Breast epithelium (tissue), 4 donors: ENCODE measurements at places on chromosomes 3 and 15.

- no peak for DNase-seq
These were observed 5.8 kb upstream of the TMEM41A start for GRCh38 chr3:185504636-185505035.

DNA sequence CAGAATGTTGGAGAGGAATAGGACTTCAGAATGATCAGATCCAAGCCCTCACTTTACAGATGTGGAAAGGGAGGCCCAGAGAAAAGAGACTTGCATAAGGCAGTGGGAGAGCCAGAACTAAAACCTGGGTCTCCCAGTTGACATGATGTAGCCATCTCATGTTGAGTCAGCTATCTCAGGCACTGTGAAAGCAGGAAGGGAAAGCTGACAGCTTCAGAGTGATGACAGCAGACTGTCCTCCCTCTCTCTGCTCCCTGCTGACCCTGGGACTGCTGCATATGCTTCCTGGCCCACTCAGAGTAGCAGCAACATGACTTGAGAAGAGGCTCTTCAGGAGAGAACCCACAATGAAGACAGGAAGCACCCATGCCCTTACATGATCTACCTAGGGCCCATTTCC, 14.7 kb downstream of the FHIT start:
- no peak for DNase-seq

- DNase-seq = no peak
These were observed 19.2 kb downstream of the EXOSC7 start for GRCh38 chr3:44995142-44995770.

GRCh38 chr3:125334675-125335560, 40.2 kb downstream of the ZNF148 start:
- DNase-seq = no peak

GRCh38 chr3:100586832-100587231, 22.6 kb upstream of the ADGRG7 start:
- DNase-seq = no peak

DNA sequence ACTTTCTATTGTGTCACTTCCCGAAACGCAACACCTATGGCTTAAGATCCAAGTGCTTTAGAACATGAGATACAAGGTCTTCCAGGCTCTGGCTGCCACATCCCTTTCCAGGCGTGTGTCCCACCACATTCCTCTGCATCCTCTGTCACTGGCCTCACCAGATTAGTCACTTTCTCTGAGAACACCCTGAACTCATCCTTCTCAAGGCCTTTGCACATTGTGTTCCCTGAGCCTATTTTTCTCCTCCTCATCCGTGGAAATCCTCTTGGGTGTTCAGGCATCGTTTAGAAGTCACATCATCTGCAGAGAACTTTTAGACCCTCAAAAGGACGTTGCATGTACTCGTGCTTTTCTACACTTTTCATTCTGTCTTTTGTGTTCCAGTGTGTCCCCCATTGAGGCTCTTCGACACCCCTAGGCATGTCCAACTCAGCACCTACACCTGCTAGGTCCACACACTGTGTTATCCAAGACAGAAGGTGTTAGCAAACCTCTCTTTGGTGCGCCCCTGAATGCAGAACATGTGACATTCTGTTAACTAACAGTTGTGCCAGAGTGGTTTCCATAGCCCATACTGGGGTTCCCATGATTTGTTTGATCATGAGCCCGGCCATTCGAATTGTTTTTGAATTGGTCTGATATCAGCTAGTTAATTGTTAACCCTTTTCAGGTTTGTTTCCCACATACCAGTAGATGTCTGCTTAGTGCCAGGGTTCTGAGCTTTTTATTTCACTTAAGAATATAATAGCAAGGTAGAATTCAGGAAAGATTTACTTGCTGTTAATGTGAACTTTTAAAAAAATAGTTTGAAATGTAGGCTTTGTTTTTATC, 67.2 kb downstream of the LPP start:
- DNase-seq = no peak

- DNase-seq = no peak
These were observed 675 bp upstream of the CYP11A1 start for GRCh38 chr15:74368121-74368520.

DNA sequence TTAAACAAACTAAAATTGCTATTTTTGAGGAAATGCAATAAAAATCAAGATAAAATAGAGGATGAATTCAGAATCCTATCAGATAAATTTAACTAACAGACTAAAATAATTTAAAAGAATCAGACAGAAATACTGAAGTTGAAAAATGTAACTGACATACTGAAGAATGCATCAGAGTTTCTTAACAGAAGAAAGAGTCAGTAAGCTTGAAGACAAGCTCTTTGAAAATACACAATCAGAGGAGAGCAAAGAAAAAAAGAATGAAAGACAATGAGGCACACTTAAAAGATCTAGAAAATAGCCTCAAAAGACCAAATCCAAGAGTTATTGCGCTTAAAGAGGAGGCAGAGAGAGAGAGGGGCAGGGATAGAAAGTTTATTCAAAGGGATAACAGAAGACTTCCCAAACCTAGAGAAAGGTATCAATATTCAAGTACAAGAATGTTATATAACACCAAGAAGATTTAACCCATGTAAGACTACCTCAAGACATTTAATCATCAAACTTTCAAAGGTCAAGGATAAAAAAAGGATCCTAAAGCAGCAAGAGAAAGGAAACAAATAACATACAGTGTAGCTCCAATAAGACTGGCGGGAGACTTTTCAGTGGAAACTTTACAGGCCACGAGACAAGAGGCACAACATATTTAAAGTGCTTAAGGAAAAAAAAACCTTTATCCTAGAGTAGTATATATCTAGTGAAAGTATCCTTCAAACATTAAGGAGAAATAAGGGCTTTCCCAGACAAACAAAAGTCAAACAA, 24.7 kb downstream of the PEAK1 start:
- no peak for DNase-seq

GRCh38 chr3:56702490-56703315, 19.6 kb upstream of the TASOR start:
- no peak for DNase-seq

DNA sequence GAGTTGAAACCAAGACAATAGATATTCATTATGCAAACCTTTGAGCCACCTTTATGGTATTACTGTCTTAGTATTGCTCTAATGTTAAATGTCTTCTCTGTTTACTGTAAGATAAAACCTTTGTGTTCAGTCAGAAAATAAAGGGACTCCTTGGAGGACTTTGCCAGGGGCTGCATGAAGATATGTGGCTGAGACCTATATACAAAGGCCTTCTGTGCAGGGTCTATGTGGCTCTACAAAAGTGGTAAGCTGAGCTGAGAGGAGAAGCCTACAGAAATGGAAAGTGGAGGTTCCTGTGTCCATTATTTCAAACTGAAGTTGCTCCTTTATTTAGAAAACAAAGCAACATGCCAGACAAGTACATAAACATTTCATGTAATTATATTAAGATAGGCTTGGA, 131.5 kb downstream of the FNDC3B start:
- DNase-seq = no peak

- DNase-seq = no peak
These were observed 78.0 kb upstream of the KCNH8 start for GRCh38 chr3:19070325-19070724.

DNA sequence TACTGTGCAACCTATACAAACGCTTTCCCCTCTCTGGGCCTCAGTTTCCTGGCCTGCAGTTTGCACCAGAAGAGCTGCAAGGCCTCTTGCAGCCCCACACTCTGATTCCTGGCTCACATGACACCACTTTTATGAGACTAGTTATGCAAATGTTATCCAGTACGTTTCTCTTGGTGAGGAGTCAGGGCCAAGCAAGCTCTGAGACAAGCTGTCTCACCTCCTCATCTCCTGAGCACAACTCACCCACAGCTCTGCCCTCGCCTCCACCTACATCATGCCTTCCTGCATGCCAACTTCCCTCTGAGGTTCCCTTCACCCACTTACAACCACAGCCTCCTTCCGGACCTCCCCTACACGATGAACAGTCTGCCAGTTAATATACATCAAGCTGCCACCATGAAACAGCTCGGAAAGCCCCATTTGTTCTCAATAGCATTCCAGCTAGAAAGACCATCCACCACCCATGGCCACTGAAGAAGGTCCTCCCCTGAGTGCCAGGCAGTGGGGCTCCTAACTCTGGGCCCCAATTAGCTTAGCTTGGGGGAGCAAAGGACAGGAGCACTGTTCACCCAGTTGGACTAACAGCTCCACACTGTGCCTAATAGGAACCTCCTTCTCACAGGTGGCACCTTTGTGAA, 25.0 kb downstream of the CRYGS start:
- no peak for DNase-seq

GRCh38 chr3:167406876-167407492, 26.9 kb upstream of the ZBBX start:
- DNase-seq = no peak

GRCh38 chr3:126295407-126295939, 61.7 kb downstream of the KLF15 start:
- DNase-seq = no peak

GRCh38 chr3:81005992-81006391, 755.5 kb downstream of the GBE1 start:
- DNase-seq = no peak

DNA sequence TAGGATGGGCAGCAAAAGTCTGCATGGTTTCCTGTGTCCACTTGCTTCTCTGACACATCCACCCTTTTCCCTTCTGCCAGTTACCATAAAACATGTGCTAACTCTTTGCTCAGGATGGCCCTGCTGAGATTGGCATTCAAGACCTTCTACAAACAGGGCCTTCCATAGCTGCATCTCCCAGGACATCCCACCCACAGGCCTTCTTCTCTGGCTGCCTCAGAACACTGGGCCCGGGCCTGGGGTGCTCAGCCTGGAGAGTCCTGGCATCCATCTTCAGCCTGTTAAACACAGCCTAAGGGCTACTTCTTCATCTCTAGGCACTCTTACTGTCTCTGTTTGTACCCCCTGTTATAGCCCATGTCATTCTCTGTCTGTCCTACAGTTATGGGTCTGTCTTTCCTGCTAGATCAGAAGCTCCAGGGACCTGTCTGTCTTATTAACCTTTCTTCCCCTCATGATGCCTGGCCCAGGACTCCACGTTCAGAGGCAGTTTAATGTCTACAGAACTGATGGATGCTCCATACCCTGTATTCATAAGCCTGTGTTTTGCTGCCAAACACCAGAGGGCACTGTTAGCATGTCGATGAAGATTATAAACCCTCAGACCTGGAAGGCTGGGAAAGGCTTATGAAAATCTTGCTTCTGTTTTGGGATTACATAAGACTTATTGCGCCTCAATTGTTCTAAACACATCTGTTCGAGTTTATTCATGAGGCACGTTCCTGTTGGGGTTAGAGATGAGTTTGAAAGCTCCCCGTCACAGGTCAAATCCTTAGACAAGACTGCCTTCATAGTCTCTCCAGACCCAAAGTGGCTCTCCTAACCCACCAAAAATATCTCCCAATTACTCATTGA, 16.5 kb downstream of the SEMA3G start:
- DNase-seq = peak; percentile 67

- no peak for DNase-seq
These were observed 52.6 kb downstream of the NSUN3 start for GRCh38 chr3:94115482-94115881.

DNA sequence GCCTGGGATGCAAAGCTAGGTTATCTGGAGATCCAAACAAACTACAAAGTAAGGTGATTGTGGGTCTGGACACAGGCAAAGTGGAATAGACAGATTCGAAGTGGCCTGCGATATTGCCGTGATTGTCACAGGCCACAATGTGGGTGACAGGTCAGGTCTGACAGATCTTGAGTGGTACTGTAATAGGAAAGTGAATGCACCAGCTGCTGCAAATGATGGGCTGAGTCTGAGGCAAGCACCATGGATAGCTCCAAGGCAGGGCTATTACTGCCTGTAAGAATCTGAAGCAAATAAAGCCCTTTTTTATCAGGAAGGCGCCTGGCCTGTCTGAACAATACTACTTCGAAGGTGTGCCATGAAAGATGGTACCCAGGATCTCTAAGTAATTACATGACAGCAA, 10.0 kb downstream of the ARMC8 start:
- DNase-seq = no peak

- DNase-seq = no peak
These were observed 38.4 kb downstream of the RFX7 start for GRCh38 chr15:56205061-56205876.

DNA sequence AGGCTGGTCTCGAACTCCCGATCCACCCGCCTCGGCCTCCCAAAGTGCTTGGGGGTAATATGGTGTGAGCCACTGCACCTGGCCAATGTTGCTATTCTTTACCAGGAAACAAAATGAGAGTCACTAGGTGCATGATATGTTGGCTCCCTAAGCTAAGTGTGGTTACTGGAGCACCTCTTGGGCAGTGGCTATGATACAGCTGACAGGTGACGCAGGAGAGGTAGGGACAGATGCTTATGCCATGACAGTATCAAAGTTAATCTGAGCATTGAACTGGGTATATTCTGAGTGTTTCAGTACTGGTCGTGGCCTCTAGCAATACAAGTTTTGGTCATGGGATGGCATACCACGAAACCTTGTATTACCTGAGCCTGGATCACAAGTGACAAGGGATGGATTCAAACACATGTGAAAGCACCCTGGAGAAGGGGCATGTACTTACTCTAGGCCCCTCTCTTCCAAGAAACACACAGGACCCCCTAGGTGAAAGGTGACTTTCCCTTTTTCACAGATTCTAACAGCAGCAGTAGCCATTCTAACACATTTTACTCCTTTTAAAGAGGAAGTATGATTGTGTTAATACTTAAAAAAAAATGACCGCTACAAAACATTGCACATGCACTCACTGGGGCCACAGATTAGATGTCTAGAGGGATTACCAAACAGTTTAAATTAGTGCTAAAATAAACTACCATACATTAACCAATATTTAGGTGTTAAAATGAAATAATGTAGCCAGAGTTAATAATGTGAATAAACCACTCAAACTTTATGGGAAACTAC, 467.3 kb downstream of the SHQ1 start:
- DNase-seq = no peak

- DNase-seq = no peak
These were observed 52.3 kb downstream of the ATP1B3 start for GRCh38 chr3:141928631-141929270.

- no peak for DNase-seq
These were observed 462 bp downstream of the EDEM1 start for GRCh38 chr3:5187920-5188418.

- no peak for DNase-seq
These were observed 222.7 kb upstream of the DNAJC19 start for GRCh38 chr3:181212271-181212670.

DNA sequence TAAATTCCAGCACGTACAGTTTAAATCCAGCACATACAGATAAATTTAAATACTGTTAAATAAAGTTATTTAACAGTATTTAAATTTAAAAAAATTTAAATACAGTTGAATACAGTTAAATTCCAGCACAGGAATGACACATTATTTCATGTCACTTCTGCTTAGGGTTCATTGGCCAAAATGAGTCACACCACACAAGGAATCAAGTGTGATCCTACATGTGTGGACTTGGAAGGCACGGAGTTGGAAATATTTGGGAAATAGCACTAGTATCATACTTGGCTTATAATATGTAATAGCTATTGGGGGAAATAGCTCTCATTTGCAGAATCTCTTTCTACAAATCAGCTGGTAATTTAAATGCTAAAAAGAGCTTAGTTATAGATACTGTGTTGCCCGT, 10.6 kb downstream of the RAB7A start:
- no peak for DNase-seq

DNA sequence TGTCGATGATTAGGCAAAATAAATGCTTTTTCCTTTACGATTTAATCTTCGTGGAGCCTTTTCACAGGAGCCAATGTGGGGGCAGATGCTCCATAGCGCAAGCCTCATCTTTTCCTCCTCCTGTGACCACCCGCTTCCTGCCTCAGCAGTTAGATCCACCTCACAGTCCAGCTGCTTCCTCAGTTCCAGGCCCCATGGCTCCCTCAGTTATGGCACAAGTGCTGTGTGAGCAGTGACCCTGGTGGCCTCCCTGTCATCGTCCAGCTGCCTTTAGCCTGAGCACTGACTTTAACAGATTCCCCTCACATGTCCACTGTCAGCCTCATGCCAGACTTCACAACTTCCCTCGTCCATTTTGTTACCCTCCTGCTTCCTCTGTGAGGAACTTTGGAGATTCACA, 424.6 kb upstream of the GBE1 start:
- DNase-seq = no peak
